NCI-H748 treated with DMSO at 0.1 percent for 48 hours (cell line): ENCODE measurements at places on chromosomes 16 and 17.
A peak's percentile ranks its signal among the peaks of the same experiment; 100 is the strongest.

GRCh38 chr16:57810197-57811031 lies 8.1 kb upstream of the KIFC3 start:
- DNase-seq, result peak; percentile 11

DNA sequence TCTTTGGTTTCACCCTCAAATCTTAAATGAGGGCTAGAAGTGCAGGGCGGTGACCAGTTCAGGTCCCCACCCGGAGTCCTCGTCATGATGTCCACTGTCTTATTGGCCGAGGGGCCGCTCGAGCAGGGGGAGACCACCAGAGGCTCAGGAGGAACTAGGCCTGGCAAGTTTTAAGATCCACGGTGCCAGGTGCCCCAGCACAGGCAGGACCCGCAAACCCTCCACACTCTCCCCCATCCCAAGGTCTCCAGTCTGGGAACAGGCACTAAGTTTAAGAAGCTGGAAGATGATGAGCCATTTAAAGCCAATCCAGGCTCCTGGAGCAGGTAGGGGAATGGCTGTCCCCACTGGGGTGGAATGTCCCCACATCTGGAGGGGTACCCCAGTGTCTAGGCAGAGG lies 4.1 kb downstream of the DLX3 start:
- no peak for DNase-seq

DNA sequence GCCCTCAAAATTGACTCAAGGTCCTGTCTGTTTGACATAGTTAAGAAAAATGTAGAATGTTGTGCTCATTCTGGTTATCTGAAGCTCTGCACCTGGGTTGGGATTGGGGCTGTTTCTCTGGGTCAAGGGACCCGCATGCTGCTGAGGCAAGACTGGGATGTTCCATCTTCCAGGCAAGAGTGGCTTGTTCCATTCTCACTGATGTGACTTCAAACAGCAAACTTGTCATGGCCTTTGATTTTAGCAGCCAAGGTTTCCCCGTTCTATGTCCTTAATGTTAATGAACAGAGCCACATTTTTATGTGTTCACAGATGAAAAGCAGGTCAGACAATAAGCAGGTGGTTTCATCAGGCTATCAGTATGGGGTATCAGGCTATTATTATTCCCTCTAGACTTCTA lies 25.7 kb downstream of the ST6GALNAC1 start:
- DNase-seq, result no peak

GRCh38 chr16:1282324-1282973 lies 26.6 kb downstream of the TPSD1 start:
- no peak for DNase-seq
